GDM1 (cell line): ENCODE measurements at places on chromosomes 5 and 9.

- DNase-seq, result no peak
Observed at GRCh38 chr5:67308988-67309688, 112.5 kb upstream of the CD180 start.

- DNase-seq, result no peak
Observed at GRCh38 chr5:177432143-177432838, 5.8 kb downstream of the GRK6 start.

GRCh38 chr9:84822589-84823233, 153.2 kb downstream of the NTRK2 start:
- no peak for DNase-seq

DNA sequence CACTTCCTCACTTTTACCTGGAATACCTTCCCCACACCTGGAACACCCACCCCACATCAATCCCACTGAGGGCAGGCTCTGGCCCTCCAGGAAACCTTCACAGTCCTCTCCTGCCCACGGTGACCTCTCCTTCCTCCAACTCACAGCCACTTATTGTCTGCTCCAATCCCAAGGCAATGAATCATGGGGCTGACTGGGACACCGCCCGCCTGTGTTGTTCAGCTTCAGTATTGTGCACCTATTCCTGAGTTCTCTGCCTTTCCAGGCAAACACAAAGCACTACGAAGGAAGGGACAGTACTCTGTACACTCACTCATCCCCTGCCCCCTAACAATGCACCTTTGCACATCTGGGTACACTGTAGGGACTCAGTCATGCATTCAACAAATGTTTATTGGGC, 7.3 kb downstream of the PCDH1 start:
- no peak for DNase-seq

DNA sequence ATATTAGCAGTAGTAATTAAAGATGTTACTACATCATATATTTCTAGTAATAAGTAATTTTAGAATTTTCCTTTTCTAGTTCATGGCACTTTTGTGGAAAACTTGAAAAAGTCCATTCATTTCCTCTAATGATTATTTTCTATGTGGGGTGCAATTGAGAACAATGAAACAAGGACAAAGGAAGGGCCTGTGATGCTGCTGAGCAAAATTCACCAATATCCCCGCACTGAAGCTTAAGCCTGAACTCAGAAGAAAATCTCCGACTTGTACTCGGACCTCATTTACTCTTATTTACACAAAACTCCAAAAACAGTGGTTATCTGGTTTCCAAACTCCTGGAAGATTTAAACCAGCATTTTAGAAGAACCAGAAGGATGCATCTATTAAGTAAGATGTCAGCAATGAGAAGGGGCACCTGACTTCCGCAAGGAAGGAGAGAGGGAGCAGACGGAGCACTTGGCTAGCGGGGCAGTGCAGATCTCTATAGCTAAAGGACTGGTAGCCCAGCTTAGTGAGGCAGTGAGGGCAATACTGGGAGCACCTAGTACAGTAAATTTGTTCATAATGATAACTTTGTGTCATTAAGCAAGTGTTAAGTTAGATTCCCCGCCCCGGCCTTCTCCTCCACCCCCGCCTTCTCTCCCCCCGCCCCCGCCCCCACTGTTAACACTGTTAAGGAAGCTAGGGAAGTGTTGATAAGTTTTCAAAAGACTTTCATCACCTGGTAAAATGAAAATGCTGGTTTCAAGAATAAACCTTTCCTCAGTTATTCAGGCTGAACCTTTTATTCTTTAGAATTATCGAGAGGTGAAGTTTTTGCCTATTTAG, 123.3 kb downstream of the ZSWIM6 start:
- no peak for DNase-seq

- no peak for DNase-seq
Observed at GRCh38 chr5:107302441-107302840, 368.3 kb downstream of the EFNA5 start.

- no peak for DNase-seq
Observed at GRCh38 chr5:144284931-144285502, 114.3 kb downstream of the KCTD16 start.

DNA sequence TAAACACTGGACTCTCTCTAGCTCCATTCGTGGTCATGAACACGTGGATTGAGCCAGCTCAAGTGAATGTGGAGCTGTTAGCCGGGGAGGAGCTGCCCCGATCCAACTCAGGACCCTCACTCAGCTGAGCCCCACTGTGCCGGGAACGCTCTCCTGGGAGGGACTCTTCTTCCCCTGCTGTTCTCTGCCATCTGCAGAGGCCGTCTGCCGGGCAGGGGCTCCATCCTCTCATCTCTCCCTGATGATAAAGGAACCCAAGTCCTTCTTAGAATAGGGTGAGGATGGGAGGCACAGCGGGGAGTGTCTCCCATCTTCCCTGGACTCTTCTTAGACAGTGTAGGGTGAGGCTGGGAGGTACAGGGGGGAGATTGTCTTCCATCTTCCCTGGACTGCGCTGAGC, 120.5 kb upstream of the IRX4 start:
- no peak for DNase-seq

- no peak for DNase-seq
Observed at GRCh38 chr9:27866741-27867140, 293.5 kb upstream of the C9orf72 start.

GRCh38 chr5:120532835-120533234, 68.7 kb downstream of the PRR16 start:
- no peak for DNase-seq

- peak; percentile 84 for DNase-seq
Observed at GRCh38 chr9:136728080-136728547, 14.6 kb downstream of the LCN10 start.

DNA sequence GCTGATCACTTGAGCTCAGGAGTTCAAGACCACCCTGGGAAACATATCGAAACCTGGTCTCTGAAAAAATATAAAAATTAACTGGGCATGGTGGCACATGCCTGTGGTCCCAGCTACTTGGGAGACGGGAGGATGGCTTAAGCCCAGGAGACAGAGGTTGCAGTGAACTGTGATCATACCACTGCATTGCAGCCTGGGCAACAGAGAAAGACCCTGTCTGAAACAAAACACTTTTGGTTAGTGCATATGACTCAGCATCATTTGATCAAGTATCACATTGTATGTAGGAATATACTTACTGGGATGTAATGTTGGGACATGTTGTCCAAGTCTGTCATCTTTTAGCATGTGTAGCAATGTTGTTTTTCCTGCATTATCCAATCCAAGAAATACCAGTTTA, 12.0 kb downstream of the SAR1B start:
- no peak for DNase-seq

- no peak for DNase-seq
Observed at GRCh38 chr9:78601957-78602565, 305.1 kb downstream of the PSAT1 start.

- DNase-seq, result no peak
Observed at GRCh38 chr5:97499605-97500004, 316.6 kb upstream of the RIOK2 start.

GRCh38 chr9:111969061-111969460, 72.4 kb downstream of the UGCG start:
- no peak for DNase-seq

- no peak for DNase-seq
Observed at GRCh38 chr5:131633830-131634229, 1.2 kb downstream of the RAPGEF6 start.

- DNase-seq, result no peak
Observed at GRCh38 chr5:139863361-139863760, 67.8 kb downstream of the PSD2 start.

DNA sequence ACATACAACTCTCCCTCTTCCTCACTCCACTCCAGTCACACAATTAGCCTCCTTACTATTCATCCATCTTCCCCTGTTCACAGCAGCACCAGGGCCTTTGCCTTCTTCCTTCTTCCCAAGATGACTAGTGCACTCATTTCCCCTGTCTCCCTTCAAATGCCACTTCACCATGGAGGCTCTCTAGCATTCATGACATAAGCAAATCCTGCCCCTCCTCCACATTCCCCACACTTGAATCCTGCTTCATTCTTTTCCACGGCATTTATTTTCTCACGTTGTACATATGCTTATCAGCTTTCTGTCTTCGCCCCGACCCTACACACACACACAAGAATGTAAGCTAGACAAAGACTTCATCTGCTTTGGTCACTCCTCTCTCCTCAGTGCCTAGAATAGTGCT, 133.3 kb downstream of the CDK5RAP2 start:
- no peak for DNase-seq

DNA sequence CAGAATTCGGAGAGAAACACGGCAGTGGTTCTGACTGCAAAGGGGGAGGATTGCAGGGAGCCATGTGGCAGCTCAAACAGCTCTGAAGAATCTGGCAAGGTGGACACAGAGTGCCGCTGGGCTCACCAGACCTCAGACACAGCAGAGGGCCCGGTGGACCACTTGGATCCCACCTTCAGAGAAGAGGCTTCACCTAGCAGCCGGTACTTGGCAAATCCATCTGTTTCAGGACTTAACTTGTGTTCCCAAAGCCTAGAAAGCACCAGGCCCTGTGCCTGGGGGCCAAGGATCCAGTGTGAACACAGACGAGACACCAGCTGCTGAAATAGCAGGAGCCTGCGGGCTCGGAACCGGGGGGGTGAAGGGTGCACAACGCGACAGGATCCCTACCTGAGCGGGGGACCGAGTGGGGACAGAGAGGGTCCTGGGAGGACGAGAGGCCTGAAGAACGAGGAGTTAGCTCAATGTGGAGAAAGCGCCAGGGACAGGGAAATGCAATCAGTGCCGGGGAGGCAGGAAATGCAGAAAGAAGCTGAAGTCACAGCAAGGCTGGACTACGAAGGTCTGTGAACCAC, 44.6 kb downstream of the BTNL9 start:
- DNase-seq, result no peak

DNA sequence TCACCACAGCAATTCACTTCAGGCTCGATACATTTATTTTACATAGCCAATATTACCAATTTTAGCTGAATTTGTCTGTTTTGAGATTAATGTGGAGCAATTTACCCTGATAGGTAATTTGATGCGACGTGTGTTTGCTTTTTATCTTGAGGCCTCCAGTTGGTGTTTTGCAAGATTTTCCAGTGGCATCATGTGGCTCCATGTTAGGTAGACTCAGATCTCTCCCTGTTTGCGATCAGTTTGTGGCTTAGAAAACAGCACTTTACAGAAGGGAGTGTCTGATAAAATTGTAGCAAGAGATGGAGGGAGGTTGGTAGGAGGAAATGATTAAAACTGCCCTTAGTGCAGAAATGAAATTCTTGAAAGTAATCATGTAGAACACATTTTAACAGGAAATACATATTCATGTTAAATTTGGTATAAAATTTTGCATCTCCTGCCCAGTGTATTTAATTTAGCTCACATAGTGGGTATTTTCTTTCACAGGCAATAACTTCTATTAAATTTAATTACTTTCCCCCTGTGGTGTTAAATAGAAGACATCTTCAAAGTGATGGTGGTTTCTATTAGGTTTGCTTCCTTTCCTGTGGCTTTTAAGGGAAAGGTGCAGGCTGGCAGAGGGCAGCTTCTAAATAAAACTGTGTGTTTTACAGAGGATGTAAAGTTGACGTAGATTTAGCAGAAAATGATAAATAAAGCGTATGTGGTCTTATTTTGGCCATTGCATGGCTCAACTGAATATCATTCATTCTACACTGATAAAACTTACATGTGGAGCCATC, 135.8 kb downstream of the KDM4C start:
- no peak for DNase-seq

DNA sequence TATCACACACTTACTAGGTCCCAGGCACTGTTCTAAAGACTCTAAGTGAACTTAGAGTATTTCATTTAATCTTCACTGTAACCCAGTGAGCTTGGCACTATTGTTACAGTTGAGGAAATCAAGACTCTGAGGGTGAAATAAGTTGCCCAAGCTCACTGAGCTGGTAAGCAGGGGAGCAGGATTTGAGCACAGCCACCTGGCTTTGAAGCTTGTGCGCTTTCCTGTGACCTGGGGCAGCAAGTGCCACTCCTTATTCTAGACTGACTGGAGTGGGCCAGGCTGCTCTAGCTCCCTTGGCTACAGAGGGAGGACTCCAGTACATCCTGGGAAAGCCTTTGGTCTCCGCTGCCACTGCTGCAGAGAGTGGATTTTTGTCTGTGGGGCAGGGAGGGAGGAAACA, 50.0 kb downstream of the RGS3 start:
- no peak for DNase-seq

- DNase-seq, result no peak
Observed at GRCh38 chr5:37206736-37207135, 42.4 kb downstream of the CPLANE1 start.

DNA sequence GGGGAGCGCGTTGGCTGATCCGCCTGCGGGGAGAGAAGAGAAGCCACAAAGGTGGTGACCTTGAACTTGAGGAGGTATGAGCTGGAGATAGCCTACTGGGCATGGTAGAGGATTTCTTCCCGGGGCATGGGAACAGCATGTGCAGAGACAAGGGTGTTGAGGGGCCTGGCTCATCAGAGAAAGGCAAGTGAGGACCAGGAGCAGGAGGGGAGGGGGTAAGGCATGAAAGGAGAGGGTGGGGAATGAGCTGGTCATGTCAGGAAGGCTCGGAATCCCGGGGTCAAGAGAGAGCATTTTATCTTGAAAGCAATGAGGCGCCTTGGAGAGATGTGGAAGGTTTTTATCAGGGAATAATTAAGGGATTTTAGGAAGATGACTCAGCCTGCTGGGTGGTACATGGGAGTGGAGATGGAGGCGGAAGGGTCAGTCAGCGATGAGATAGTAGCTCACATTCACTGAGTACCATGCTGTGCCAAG, 121.1 kb downstream of the LHX2 start:
- no peak for DNase-seq

DNA sequence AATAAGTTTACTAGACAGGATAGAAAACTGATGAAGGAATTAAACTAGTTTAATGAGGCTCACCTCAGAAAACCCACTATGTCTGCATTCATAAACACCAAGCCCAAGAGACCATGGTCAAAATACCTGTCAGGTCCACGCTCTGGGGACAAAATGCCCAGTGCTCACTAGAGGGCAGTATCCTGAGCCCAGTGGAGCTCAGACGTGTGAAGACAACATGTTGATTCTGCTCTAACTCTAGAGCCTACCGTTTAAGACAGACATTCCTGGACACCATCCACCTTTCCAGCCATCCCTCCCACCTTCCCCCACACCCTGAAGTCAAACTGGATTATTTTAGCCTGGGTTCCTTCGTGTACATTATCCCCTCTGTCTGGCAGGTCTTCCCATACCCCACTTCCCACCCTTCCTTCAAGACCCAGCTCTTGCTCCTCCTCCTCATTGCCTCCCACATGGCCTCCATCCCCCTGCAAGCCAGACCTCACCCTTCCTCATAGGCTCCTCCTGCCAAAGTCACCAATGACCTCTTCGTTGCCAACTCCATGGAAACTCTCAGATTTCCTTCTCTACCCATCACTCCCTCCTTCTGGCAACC, 142.3 kb upstream of the FSTL4 start:
- no peak for DNase-seq

- no peak for DNase-seq
Observed at GRCh38 chr9:128841694-128842492, 12.3 kb upstream of the SPOUT1 start.
